Left ventricle myocardium superior (tissue), 1 donor: ENCODE measurements at places on chromosomes 11 and 22. TPM values are rescaled to one million over a fixed set of nuclear protein-coding genes. Genes with fewer than 3 reads are reported as not detected.

The NXPE4 gene
- not detected for total RNA-seq

- no peak for DNase-seq
Observed at GRCh38 chr11:44573333-44573732, 7.9 kb downstream of the CD82 start.

GRCh38 chr22:44338906-44339305, 26.2 kb upstream of the SHISAL1 start:
- no peak for DNase-seq

DNA sequence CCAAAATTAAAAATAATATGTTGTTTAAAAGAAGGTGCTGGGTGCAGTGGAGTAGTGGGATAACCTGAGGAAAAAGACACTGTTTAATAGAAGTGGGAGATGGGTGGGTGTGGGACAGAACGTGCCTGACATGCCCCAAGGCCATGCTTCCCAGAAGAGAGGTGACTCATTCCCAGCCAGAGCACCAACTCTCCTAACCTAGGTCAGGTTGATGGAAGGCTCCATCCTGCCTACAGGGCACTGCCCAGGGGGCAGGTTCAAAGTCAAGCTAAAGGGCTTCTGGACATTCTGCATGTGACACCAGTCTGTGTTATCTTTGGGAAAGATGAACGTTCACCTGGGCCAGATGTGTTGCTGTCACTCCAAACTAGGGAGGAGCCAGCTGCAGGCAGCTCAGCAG, 453.1 kb downstream of the SOX6 start:
- DNase-seq, result no peak

GRCh38 chr11:68038226-68038717, 553 bp upstream of the TCIRG1 start:
- DNase-seq, result no peak

GRCh38 chr11:122336706-122337105, 220.7 kb upstream of the BLID start:
- no peak for DNase-seq

DNA sequence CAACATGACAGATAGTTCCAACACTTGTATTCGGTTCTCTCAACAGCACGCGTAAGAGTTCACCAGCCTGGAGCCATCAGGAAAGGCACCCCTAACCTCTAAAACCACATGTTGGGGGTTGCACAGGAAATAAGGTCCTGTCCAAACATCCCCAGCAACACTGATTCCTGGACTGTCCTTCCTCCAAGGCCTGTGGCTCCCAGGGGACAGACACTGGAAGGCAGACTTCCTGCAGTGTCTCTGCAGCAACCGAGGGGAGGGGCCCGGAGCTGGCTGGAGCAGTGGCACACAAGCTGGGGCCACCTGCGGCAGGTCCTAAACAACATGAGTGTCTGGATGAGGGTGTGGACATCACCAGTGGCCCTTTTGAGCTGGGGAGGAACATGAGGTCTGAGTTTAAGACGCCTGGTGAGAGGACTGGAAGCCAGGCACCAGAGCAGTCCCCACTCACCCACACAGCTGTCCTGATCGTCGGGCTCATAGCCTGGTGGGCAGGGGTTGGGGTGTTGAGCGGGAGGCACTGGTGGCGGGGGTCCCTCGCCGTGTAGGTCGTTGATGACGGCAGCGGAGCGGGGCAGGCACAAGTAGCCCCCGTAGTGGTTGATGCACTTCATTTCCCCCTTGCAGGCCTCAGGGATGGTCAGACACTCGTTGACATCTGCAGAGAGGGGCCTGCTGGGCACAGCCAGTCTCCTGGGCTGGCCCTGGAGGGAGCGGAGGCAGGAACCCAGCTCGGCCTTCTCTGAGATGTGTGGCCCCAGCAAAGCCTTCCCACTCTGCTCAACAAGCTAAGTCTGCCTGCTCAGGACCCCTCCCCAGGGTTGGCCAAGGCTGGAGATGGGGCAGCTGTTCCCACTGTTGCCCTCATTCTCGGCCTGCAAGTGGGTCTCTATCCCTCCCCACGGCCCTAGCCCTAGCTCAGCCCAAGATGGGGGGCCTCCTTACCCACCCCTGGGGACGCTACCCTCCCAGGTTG, 1.6 kb downstream of the EFEMP2 start:
- peak; percentile 71 for DNase-seq

GRCh38 chr11:119332111-119332765, 2.1 kb upstream of the RNF26 start:
- DNase-seq, result no peak
